ENCODE measurements at places on chromosomes 11 and 22.

GRCh38 chr11:19441752-19442553 is 201.2 kb upstream of the E2F8 start:
- DNase-seq = no peak

- DNase-seq = no peak
These were observed 1078.0 kb downstream of the NTM start for GRCh38 chr11:132448334-132448995.

- no peak for DNase-seq
These were observed 734.7 kb downstream of the KCNA4 start for GRCh38 chr11:29282088-29282487.

DNA sequence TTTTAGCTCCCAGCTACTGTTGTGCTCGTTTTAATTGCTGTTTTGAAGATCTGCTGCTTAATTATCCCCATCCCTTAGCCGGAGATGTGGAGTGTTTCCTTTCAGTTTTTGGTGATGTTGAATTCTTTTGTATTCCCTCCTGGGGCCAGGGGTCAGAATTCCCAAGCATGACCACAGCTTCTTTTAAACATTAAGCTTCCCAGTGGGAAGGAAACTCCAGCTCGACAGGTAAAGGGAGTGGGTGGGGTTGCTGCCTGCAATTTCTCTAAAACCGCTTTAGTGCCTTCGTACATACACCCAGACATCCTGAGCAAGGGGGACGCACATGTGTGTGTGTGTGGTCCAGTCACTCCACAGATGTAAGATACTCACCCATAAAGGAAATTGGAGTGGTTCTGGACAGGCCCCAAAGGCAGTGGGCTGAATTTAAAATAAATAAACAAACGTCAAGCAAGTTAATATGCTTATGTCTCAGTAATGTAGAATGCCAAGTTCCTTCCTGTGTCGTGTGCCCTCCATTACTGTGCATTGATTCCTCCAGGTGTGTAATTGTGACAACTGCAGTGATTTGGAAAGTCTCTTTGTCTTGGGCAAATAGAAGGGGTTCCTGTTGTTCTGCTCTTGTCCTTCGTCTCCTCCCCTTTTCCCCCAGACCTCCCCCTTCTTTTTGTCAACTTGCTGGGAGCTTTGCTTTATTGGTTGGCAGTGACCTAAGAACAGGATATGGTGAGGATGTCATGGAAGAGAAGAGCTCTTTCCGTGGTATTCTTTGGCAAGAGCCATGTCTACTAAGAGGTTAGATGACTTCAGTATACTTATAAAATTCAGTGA is 19.2 kb upstream of the ADSL start:
- DNase-seq = no peak

GRCh38 chr11:60143768-60144167 is 39.1 kb downstream of the MS4A6A start:
- no peak for DNase-seq

- DNase-seq = no peak
These were observed 615 bp downstream of the STT3A start for GRCh38 chr11:125593114-125593820.

- DNase-seq = no peak
These were observed 30.3 kb upstream of the NECTIN1 start for GRCh38 chr11:119759324-119759723.

DNA sequence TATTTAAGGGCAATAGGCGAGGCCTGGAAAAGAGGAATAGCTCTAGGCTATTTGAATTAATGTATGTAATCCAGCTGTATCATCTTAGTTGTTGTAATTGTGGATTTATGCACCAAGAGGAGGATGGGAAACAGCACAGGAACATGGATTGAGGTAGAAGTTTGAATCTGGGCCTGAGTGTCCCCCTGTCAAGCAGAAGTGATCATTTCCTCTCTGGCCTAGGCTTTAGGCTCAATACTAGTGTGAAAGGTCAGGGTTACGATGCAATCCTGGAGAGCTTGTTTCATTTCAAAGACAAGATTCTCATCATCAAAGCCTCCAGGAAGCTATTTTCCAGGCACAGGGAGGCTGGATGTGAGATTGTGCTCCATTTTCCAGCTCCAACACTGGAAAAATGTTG is 77.9 kb upstream of the HSD17B12 start:
- DNase-seq = no peak

DNA sequence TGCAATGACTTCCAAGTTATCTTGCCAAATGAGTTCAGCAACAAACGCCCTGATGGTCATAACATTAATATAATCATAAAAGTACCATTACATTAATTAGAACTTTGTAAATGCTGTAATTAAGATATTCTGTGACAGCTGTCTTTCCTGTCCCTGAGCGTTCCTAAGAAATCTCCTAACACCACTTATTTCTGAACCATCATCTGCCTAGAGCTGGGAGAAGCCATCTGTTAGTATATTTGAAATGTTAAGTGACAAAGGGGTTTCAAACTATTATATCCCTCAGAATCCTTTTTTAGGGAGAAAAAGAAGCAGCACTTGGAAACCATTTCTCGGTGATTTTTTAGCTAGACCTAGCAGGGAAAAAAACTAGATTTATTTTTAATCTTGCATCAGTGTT is 657.5 kb downstream of the FAM181B start:
- no peak for DNase-seq

- no peak for DNase-seq
These were observed 351 bp upstream of the AKIP1 start for GRCh38 chr11:8910649-8911026.

DNA sequence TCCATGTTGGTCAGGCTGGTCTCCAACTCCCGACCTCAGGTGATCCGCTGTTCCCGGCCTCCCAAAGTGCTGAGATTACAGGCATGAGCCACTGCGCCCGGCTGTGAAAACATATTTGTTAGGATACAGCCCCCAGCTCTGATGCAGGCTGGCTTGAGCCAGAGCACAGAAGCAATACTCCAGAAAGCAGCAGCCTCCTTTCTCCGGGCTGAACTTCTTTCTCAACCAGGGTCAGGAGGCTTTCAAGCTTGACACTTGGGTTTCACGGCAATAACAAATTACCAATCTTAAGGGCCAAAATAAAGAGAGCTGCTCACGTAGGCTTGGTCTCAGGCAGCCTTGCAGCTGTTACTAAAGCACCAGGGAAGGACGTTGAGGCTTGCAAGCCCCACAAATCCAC is 10.8 kb upstream of the CECR2 start:
- DNase-seq = no peak

DNA sequence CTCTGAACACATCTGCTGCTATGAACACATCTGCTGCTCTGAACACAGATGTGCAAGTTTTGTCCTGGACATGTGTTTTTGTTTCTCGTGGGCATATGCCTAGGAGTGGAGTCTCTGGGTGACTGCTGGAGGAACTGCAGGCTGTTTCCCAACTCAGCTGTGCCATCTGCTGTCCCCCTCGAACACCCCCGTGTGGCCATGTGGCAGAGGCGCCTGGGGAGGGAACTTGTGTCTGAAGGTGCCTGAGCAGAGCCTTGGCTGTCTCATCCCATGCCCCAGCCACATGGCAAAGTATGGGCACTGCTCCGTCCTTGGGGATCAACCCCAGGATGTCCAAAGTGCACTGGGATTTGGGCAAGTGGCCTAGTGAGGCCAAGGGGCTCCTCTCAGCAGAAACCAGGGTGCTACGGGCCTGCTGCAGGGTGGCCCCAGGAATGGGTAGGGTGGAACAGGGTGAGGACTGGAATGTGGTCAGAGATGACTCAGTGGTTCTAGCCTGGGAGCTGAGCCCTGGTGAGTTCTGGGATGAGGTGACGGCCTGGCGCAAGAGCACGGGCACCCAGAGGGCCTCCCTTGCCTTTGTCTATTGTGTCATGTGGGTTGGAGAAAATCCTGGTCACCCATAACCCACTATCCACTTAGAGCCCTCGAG is 14.7 kb downstream of the GATD1 start:
- no peak for DNase-seq

DNA sequence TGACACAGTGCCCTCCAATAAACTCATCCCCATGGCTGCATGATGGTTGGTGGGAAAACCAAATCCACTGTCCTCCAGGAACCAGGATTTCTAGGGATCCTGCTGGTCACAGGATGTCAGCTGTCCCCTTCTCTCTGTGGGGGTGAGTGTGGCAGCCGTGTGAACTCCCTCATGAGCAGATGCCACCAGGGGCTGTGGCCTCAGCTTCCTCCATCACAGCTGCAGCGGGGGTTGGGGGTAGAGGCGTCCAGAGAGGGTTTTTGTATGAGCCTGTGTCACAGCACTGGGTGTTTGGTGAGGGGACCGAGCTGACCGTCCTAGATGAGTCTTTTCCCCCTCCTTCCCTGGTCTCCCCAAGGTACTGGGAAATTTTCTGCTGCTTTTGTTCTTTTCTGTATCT is 26.4 kb downstream of the IGLL5 start:
- no peak for DNase-seq

- DNase-seq = no peak
These were observed 1.4 kb upstream of the LTBP3 start for GRCh38 chr11:65559535-65559934.
